ENCODE measurements at places on chromosomes 2 and 18.

- peak; percentile 36 for DNase-seq
Observed at GRCh38 chr2:9710311-9710710, 79.5 kb upstream of the YWHAQ start.

- peak; percentile 51 for DNase-seq
Observed at GRCh38 chr2:223779877-223780276, 57.5 kb downstream of the AP1S3 start.

- no peak for DNase-seq
Observed at GRCh38 chr2:134449157-134449556, 195.3 kb downstream of the MGAT5 start.

DNA sequence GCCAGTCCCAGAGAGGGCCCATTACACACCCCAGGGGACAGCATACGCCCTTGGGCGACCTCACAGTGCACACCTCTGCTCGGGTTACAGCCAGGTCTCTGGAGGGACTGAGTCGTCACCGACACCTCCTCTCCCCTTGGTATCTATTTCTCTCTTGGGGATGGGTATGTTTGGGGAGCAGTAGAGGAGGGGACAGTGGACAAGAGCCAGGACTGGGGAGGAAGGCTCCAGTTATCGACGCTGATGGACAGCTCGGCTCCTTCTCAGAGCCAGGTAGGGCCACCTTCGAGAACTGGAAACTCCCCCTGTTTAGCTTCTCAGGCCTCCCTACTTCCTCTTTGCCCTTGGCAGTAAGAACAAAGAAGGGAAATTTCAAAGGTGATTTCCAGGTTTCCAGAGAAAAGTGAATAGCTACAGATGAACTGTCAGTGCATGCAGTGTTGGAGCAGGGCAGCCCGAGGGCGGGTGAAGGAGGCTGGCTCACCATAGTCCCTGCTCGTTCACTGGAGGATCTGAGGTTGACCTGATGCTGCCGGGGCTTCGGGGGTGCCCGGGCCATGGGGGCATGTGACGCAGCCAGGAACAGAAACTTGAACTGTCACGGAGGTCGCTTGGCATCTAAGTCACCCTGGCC lies 4.4 kb upstream of the SEMA4C start:
- peak; percentile 38 for DNase-seq

DNA sequence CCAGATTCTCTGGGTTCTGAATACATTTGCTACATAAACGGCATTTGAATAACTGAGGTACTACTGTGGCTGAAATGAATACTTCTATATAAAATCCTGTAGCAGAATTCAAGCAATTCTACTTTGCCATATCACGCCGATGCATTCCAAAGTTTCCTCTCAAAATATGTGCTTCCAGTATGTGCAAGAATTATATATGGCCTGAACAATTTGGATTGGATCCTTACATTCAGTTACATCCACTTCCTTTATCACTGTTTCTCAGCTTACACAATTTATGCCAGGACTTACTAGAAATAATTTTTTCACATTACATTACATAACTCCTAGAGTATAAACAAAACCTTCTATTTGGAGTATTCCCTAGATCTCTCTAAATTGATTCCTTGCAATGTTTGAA lies 46.3 kb upstream of the STAT4 start:
- DNase-seq, result no peak

DNA sequence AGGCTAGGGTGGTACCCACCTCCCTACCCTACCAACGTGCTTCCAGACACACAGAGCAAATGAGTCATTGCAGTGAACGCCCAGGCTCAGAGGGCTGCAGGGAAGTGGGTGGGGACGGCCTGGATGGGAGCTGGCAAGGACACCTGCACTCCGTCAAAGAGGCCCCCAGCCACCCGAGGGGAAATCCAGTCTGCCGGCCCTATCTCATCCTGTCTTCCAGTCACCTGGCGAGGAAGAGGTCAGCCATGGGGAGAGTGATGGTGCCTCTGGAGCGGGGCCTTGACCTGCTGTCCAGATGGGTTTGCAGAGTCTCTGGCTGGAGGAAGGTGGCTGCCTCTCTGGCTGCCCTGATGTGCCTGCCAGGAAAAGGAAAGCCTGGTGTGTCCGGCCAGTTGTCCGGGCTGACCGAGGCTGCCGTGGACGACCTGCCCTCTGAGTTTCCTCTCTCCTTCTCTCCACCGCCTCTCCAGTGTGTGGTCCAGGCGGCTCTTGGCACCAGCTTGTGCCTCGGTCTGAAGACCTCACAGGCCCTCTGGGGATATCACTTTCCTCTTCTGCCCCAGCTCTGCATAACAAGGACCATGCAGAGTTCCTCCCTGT lies 209.7 kb upstream of the COPS8 start:
- no peak for DNase-seq

DNA sequence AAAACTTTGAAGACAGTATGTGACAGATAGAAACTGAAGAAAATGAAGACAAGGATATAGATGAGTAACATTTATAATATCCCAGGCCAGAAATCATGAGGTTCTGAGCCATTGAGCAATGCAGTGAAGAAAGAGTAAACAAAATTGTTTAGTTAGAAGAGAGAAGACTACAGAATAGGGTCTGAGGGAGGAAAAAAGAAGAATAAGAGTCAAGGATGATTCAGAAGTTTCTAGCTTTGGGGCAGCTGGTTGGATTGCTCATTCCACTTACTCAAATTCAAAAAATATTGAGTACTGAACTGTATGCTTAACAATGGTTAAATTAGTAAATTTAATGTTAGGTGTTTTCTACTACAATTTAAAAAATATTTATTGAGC lies 155.0 kb upstream of the OTX1 start:
- no peak for DNase-seq

- peak; percentile 57 for DNase-seq
Observed at GRCh38 chr2:98757904-98758421, 27.0 kb upstream of the MGAT4A start.

- DNase-seq, result no peak
Observed at GRCh38 chr18:49028091-49028490, 77.3 kb upstream of the SMAD7 start.

- DNase-seq, result no peak
Observed at GRCh38 chr18:7414459-7414858, 152.7 kb upstream of the PTPRM start.

- no peak for DNase-seq
Observed at GRCh38 chr2:54546923-54547720, 91.0 kb downstream of the SPTBN1 start.

DNA sequence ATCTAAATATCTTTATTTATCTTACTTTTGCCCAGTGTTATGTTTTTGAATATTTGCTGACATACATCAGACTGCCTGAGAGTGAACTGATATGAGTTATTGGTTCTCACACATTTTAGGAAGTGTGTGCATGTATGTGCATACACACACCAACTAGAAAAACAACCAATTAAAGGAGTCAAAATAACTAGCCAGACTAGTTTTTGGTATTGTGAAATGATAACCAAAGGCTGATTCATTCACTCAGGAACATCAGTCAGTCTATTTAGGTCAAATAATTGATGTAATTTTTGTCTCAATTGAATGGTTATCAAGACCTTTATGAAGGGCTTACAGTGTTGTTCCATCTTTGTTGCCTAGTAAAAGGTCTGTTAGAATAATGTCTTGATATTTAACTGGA lies 369.3 kb upstream of the VRK2 start:
- no peak for DNase-seq

GRCh38 chr2:181036848-181037603 lies 56.6 kb downstream of the UBE2E3 start:
- no peak for DNase-seq

- DNase-seq, result no peak
Observed at GRCh38 chr18:47777626-47778025, 152.8 kb downstream of the SMAD2 start.

- DNase-seq, result no peak
Observed at GRCh38 chr18:6256521-6256920, 158.2 kb downstream of the L3MBTL4 start.

- DNase-seq, result no peak
Observed at GRCh38 chr18:28504066-28504465, 327.1 kb upstream of the CDH2 start.

DNA sequence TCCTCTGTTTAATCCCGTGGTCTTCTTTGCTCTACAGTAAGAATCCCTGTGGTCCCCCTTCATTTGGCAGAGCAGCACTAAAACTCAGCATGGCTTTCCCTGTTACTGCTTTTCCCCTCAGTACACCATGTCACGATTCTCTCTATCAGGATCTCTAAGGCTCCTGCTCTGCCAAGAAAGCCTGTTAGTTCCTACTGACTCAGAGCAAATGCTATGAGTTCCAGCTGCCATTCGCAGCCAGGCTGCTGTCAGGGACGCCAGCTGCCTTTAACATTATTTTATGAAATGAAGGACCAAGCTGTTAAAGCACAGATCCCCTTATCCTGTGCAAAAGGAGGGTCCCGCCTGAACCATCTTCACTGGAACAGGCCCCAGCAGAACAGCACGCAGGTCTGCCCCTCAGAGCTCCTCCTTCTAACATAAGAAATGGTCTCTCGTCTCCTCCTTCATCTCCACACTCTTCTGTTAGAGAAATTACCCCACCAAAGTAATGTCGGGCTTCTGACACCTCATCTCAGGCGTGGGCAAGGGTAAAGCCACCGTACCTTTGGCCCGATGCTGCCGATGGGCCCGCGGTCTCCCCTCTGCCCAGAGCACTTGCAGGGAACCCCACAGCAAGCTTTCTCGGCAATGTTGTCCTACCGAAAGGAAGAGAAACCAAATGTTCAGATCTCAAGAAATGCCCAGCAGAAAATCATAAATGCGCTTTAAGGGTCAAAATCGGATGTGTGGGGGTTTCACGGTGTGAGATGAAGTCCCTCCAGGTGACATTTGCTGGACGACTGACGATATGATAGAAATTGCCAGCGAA lies 52.6 kb downstream of the COL6A3 start:
- no peak for DNase-seq

GRCh38 chr18:79905389-79905911 lies 46.0 kb downstream of the SLC66A2 start:
- no peak for DNase-seq

- DNase-seq, result no peak
Observed at GRCh38 chr2:197893403-197894177, 89.2 kb downstream of the PLCL1 start.

GRCh38 chr2:207815254-207815653 lies 45.5 kb upstream of the FZD5 start:
- DNase-seq, result no peak

DNA sequence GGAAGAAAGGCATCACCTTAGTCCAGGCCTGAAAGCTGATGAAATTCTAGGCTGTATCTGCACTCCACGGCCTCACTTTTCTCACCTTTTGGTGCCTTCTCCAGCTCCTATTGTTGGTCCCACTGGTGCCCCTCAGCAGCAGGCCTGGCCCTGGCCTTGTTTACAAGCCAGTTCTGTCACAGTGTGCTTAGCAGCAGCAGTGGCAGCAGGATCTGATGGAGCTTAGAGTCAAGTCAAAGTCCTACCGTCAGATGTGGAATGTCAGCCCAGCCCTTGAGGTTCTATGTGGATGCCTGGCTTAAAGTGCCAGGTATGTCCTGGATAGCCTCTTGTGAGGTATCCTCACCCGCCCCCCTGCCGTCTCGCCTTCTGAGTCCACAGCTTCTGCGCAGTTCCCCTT lies 281.3 kb downstream of the SUCLG1 start:
- no peak for DNase-seq

All from activated CD4-positive, alpha-beta T cell treated with anti-CD3 and anti-CD28 coated beads, Interleukin-2, amount 50 U/mL, for 48 hours (primary cell).